ENCODE measurements at places on chromosomes 1 and 21.

GRCh38 chr1:233240371-233240770, 55.2 kb downstream of the PCNX2 start:
- DNase-seq = no peak

DNA sequence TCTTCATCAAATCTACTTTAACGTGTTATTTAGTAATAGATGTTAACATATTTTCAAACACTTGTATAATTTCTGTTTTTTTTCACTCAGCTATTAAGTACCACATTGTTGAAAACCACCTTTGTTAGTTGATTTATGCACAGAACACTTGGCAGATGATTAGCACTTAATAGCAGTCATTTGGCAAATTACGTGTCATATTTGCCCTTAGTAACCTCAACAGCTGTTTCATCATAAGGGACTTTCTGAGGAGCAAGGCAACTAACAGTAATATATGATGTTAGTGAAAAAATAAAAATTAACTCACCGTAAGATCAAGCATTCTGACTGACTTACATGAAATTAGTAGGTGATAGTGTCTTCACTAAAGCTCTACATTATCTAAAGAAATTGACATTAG, 186.4 kb downstream of the HMCN1 start:
- DNase-seq = no peak

DNA sequence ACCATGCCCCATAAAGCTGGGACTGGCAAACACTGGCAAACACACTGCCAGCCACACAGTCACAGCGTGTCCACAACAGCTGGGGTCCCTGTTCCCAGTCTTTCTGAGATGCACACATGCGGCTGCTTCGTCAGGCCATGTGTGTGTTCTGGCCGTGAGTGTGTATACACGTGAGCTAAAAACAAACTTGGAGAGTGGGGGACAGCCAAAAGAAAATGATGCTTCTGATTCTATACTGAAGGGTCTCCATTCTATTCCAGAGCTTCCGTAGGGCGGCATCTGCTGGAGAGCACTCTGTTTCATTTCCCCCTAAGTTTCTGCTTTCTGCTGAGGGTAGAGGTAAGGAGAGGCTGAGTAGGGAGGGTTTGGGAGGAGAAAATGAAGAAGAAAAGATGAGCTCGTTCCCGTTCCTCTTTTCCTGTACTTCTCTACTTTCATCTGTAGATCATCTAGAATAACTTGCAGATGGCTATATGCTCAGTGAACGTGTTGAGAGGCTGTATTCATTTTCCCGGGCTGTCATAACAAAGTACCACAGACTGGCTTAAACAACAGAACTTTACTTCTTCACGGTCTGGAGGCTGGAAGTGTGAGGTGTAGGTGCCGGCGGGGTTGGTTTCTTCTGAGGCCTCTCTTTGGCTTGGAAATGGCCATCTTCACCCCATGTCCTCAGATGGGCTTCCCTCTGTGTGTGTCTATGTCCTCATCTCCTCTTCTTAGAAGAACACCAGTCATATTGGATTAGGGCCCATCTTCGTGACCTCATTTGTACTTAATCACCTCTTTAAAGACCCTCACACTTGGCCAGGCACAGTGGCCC, 151.6 kb downstream of the TOMM20 start:
- no peak for DNase-seq

- no peak for DNase-seq
Observed at GRCh38 chr1:45654540-45655280, 30.9 kb upstream of the CCDC17 start.

DNA sequence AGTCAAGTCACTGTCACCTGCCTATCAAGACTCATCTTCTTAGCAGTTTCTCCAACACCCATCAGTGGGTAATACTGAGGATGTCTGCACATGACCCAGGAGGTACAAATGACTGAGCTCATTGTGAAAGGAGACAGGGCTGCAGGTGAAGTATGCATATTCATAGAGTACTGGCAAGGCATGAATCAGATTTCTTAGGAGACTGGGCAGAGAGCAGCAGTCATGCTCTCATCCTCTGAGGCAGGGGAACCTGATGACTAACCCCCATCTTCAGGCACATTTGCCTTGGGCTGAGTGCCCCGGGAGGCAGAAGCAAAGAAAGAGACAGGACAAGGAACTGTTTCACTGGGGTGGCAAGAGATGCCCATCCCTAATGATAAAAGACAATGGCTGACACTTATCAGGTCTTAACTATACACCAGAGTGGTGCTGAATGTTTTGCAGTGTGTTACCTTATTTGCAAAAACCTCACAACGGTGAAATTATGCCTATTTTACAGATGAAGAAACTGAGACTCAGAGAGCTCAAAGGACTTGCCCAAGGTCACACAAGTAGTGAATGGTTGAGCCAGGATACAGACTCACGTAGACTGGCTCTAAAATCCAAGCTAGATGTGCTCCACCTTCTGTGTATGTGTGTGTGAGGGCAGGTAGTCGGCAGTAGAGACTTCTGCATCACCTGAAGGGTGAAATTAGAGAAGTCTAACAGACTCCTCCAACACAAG, 9.2 kb upstream of the GRHL3 start:
- DNase-seq = no peak

- DNase-seq = no peak
Observed at GRCh38 chr1:109768820-109769219, 5.1 kb upstream of the EPS8L3 start.

DNA sequence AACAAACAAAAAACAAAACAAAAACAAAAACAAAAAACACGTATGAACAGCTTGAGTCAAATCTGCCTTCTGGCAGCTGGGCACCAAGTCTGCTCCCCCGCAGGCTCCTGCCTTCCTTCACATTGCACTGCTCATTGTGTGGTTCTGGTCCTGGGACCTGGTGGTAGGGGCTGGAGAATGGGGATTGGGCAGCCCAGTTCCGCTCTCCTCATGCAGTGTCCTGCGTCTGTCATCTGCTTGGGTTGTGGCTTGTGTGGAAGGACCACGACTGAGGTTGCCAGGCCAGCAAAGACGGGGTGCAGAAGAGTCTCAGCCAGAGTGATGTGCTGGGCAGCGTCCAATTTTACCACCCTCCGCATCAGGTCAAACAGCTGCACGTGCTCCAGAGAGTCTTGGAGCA, 11.1 kb downstream of the OR2AJ1 start:
- DNase-seq = no peak

DNA sequence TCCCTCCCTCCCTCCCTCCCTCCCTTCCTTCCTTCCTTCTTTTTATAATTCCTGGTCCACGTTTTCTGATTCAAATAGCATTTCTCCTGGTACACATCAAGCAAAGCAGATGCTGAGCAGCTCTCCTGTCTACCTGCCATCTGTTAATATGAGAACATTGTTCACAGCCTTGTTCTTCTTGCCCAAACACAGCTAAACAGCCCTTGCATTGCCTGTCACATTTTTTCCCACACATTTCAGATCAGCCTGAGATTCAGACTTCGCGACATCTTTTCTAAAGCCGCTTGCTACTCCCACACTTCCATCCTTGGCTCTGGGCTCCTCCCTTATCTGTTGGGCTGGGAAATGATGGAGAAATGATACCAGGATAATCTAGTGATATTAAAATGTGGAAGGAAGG, 200.5 kb downstream of the PCP4 start:
- DNase-seq = no peak

DNA sequence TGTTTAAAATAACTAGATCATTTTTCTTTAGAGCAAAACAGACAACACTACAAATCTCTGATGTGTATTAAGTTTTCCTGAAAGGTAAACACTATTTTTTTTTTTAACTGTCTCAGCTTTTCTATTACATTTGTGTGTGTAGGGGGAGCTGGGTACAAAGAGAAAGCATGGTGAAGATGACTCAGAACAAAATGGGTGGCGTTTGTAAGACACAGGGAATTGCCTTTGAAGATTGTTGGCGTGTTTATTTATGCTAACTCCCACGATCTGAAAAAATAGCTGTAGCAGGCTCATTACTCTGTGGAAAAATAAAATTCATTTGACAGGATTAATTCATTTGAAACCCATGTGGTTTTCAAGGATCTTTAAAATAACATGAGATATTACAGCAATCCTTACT, 285.1 kb downstream of the RYR2 start:
- no peak for DNase-seq

GRCh38 chr1:89820422-89821321, at the start of gene LRRC8D:
TSS of gene LRRC8D (plus strand) at chr1:89821032. CDS start at chr1:89933069, 112,037 bp downstream.
- peak; percentile 82 for DNase-seq

- no peak for DNase-seq
Observed at GRCh38 chr1:18900303-18900841, 2.0 kb downstream of the ALDH4A1 start.

DNA sequence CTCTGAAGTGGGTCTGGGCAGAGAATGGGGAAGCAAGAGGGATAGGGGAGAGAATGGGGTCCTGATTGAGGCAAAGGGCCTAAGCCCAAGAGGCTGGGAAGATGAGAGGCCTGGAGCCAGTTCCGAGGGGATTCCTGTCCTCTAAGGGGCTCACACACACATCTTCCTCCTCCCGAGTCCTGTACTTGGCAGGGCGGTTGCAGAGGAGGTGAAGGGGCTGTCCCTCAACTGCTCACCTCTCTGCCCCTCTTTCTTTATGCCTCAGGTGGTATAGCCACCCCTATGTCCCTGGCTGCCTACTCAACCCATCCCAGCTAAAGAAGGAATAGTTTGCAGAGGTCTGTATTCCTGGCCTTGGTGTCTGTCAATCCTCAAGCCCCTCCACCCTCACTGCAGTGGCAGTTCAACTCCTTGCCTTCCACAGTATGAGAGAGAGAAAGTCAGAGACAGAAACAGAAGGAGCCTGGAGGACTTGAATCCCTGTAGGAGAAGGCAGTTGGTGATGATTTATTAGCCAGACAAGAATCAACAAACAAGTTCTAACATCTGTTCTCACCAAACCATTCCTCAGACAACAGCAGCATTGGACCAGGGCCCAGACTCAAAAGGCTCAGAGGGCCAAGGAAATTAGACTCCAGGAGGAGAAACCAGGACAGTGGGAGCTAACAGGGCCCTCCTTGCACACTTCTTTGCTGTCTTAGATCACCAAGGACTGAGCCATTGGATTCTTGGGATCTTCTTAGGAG, 10.7 kb downstream of the SH2D2A start:
- no peak for DNase-seq

- no peak for DNase-seq
Observed at GRCh38 chr1:94784190-94784515, 36.0 kb upstream of the SLC44A3 start.

Data from PC-9 (cell line).